ENCODE measurements at places on chromosomes 6 and 20.

- DNase-seq = no peak
Measured at GRCh38 chr6:374956-375355, 16.6 kb upstream of the IRF4 start.

GRCh38 chr20:64254156-64254555, 1.4 kb upstream of the PCMTD2 start:
- no peak for DNase-seq

DNA sequence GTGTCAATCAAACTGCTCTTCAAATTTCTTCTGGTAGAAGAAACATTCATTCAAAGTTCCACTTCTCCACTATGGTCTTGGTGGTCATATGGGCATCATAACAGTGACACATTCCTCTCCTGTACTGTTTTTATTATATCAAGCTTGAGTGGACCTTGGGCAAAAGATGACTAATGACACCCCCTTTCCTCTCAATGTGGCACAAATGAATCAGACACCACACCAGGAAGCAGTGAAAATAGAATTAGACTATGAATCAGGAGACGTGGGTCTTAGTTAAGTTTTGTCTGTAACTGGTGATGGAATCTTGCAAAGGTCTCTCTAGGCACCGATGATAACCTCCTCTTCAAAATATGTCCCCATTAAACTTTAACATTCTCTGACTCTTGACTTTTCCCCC, 9.0 kb upstream of the NRSN1 start:
- DNase-seq = peak; percentile 36

GRCh38 chr20:62350098-62350628, 16.9 kb downstream of the LAMA5 start:
- DNase-seq = peak; percentile 62

- DNase-seq = peak; percentile 4
Measured at GRCh38 chr6:111173341-111173740, 86.0 kb downstream of the SLC16A10 start.

- no peak for DNase-seq
Measured at GRCh38 chr6:7763881-7764280, 38.0 kb downstream of the BMP6 start.

- no peak for DNase-seq
Measured at GRCh38 chr6:130000526-130001421, 17.6 kb upstream of the L3MBTL3 start.

- no peak for DNase-seq
Measured at GRCh38 chr20:24916412-24916811, 32.7 kb upstream of the CST7 start.

DNA sequence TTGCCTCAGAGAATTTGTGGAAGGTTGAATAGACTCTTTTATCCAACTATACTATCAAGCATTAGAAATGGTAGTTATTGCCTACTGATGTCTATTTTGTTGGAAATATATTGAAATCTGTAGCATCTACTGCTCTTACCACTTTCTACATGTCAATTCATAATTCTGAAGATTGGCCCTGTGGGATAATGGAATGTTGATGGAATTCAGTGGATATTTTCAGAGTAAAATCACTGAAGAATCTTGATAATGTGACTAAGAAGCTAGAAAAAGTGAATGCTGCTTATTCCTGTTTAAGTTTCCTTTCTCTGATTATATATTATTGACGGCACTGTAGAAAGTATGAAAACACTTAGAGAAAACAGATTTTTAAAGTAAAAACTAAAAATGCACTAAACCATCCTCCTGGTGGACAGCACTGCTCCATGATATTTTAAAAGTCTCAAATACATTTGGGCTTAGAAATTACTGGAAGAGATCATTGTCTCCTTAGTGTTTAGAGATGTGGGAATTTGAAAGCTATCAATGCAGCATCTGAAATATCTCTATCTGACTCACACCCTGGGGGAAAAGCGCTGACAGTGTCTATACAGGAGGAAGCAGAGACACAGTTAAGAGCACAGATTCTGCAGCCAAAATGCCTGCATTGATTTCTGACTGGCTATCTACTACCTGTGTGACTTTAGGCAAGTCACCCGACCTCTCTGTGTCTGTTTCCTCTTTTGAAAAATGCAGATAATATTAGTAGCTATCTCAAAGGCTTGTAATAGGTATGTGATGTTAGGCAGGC, 37.9 kb upstream of the RCAN2 start:
- no peak for DNase-seq

- no peak for DNase-seq
Measured at GRCh38 chr6:168116975-168117899, 38.2 kb upstream of the FRMD1 start.

DNA sequence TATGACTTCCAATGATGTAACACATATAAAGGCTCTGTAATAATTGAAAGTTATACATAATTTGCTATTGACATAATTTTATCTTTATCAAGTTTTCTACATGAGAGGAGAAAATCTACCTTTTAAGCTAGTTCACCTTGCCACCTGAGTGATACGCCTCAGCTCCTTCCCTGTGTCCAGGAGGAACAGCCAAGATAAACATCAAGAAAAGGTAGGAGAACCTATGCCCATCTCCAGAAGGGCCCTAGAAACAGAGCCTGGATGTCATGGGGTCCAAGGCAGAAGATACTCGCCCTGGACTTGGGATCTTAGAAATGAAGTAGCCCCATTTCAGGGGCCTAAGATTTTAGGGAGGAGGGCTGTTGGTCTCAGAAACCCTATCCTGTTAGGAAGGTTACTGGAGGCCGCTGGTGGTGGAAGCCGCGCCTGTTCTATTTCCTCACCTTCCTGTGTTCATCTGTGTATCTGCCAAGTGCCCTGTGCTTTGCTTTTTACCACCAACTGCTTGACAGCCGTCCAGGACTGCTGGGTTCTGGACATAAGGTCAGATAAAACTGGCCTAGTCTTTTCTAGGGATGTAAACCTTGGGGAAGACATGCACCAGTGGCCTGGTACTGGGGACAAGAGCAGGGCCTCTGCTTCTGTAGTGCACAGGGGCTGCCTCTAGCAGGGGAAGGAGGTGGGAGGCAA, 178.5 kb downstream of the ARID1B start:
- no peak for DNase-seq

DNA sequence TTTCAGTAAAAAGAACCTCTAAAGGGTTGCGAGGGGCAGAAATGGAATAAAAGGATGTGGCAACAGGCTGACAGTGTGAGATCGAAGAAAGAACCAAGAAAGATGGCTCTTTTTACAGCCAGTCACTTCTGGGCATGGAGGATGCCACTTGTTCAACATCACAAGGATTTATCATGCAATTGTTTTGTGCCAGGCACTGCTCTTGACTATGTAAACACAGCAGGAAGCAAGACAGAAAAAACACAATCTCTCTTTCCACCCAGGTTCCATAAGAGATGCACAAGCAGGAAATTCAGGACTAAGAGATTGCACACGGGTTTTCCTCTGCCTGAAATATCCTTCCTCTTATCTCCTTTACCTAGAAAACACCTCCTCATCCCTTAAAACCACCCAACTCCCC, 38.0 kb downstream of the FOXA2 start:
- no peak for DNase-seq

GRCh38 chr6:30724906-30725667, 4.9 kb downstream of the TUBB start:
- DNase-seq = no peak

DNA sequence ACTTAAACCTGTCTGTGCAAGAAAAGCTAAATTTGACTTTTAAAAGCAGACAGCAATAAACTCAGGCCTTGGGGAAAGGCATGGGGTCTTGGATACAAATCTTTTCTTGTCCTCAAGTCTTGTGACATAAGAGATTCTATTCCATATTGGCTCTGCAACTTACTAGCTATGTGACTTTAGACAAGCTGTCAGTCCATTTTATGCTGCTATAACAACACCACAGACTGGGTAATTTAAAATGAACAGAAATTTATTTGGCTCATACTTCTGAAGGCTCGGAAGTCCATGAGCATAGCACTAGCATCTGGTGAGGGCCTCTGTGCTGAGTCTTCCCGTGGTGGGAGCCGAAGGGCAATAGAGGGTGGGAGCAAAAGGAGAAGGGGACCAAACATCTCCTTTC, 246.0 kb upstream of the MOCS1 start:
- no peak for DNase-seq

GRCh38 chr6:80642452-80642851, 536.0 kb downstream of the BCKDHB start:
- no peak for DNase-seq

GRCh38 chr6:150406948-150407347, 38.1 kb downstream of the IYD start:
- no peak for DNase-seq

GRCh38 chr20:10769700-10770099, 95.9 kb upstream of the JAG1 start:
- peak; percentile 13 for DNase-seq

DNA sequence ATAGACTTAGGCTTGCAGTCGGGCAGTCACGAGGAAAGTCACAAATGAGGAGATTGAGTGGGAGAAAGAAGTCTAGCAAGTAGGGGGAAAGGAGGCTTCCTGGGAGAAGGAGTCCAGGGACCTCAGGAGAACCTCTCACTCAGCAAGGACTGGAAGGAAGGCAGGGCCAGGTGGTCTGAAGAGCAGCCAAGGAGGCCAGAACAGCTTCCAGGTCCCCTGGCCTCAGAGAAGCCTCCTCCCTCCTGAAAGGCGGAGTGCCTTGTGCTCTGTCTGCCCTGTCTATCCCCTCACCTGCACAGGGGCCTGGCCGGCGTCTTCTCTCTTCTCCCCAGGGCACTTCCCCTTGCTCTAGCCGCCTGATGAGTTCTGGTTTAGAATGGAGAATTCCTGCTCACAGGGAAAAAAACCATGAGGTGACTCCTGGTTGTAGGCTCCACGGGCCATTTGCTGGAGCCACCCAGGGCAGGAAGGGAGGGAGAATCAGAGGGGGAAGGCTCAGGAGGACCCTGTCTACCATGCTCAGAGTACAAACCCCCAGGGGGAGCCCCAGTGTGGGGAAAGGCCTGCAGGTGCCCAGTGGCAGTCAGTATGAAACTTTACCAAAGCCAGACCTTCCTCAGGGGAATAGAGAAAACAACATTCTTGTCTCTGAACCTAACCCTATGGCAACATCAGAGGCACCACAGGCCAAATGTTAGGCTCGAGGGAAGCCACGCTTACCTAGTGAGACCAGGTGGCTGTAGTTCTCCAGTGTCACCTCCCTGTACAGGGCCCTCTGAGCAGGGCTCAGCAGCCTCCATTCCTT, 11.2 kb downstream of the ZNF337 start:
- no peak for DNase-seq

DNA sequence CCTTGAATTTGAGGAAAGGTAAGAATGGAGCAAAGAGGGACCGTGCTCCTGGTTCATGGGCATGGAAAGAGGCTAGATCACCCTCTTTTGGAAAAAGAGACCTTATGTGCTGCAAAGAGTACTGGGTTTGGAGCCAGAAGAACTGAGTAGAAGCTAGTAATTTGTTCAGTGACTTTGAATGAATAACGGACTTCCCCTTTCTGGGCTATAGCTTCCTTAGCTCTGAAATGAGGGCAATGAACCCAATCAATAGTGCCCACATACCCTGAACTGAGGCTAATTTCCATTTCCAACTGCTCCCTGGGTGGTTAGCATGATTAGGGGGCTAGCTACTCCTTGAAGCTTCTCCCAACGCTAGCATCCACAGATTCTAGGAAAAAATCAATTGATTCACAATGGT, 121.4 kb downstream of the UNC5CL start:
- no peak for DNase-seq

GRCh38 chr6:1665214-1665613, 55.5 kb downstream of the FOXC1 start:
- DNase-seq = no peak

DNA sequence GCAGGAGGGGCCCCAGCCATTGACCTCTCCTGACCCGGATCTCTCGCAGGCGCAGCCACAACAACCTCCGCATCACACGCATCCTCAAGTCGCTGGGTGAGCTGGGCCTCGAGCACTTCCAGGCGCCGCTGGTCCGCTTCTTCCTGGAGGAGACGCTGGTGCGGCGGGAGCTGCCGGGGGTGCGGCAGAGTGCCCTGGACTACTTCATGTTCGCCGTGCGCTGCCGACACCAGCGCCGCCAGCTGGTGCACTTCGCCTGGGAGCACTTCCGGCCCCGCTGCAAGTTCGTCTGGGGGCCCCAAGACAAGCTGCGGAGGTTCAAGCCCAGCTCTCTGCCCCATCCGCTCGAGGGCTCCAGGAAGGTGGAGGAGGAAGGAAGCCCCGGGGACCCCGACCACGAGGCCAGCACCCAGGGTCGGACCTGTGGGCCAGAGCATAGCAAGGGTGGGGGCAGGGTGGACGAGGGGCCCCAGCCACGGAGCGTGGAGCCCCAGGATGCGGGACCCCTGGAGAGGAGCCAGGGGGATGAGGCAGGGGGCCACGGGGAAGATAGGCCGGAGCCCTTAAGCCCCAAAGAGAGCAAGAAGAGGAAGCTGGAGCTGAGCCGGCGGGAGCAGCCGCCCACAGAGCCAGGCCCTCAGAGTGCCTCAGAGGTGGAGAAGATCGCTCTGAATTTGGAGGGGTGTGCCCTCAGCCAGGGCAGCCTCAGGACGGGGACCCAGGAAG, 4.5 kb upstream of the COL9A3 start:
- DNase-seq = no peak

DNA sequence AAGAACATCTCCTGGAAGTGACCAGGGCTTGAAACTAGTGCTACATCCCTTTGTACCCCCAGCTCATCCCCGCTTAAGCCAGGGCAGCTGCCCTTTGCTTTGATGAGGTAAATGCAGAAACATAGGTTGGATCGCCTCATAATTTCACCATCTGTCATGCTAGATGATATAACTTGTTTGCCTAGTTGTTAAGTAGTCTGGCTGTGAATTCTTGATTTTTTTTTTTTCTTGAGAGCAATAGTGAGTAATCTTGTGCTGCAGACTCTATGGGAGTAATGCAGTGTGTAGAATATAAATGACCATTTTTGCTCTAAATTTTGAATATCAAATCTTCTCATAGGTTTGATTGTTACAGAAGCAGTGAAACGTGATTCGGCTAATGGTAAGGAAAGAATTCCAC, 4.1 kb downstream of the TRDN start:
- no peak for DNase-seq

DNA sequence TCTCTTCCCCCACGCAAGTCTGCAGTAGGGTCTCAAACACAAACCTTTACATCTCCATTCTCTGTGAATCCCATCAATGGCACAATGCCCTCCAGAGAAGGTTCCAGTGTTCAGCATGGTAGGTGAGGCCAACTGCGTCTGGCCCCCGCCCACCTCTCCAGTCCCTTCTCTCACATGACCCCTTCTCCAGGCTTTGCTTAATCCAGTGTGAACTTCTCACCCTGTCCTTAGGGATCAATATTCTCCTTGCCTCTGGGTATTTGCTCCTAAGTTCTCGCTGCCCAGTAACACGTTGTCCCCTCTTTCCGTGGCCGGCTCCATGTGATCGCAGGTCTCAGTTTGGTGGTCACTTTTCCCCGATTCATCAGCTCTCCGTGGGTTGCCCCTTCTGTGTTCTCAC, 225.1 kb upstream of the PMEPA1 start:
- DNase-seq = no peak

GRCh38 chr6:75128878-75129570, 76.8 kb downstream of the COL12A1 start:
- DNase-seq = no peak

GRCh38 chr6:36387440-36388303, at the start of gene ETV7:
Gene ETV7, minus strand, starts transcription at chr6:36387669. Its CDS starts 128 bp downstream, at chr6:36387541.
- DNase-seq = no peak
